Activated T-helper 2 cell treated with anti-CD3 and anti-CD28 coated beads, Interferon-gamma antibody, Interleukin-2, Interleukin-4, amounts not matched to agents 10 μg/mL and 5 μg/mL and 100 μg/mL, durations not matched to agents 14 hours and 24 hours and 36 hours (primary cell): ENCODE measurements at places on chromosomes 1 and 21. TPM values are rescaled to one million over a fixed set of nuclear protein-coding genes. Genes with fewer than 3 reads are reported as not detected.

NR1I3 gene
- not detected in 2 replicates for total RNA-seq

AMY2B gene
- 3.2 and 3.5 TPM in 2 replicates for total RNA-seq

ACAP3 gene
- total RNA-seq: 43.4 and 50.1 TPM in 2 replicates

TDRD10 gene
- not detected in 2 replicates for total RNA-seq

C1orf74 gene
- total RNA-seq: 2.8 and 3.0 TPM in 2 replicates

CFAP126 gene
- total RNA-seq: not detected in 2 replicates

PCAT6 gene
- total RNA-seq: 1.6 TPM in 2 replicates

LCE1D gene
- total RNA-seq: not detected in 2 replicates

SPRR2F gene
- total RNA-seq: not detected in 2 replicates

AMY1C gene
- total RNA-seq: not detected in 2 replicates

PKP1 gene
- total RNA-seq: not detected in 2 replicates

GRCh38 chr1:1033009-1033587 is 13.2 kb downstream of the AGRN start:
- DNase-seq: peak; percentile 78
- H3K27me3 ChIP-seq: peaks cover 18% of the 10 kb centered on the region
- H3K4me1 ChIP-seq: peaks cover 4% of the 10 kb centered on the region
- H3K27ac ChIP-seq: no peak overlapping the region
- no peaks in the 10 kb centered on the region for H3K36me3 ChIP-seq

DNA sequence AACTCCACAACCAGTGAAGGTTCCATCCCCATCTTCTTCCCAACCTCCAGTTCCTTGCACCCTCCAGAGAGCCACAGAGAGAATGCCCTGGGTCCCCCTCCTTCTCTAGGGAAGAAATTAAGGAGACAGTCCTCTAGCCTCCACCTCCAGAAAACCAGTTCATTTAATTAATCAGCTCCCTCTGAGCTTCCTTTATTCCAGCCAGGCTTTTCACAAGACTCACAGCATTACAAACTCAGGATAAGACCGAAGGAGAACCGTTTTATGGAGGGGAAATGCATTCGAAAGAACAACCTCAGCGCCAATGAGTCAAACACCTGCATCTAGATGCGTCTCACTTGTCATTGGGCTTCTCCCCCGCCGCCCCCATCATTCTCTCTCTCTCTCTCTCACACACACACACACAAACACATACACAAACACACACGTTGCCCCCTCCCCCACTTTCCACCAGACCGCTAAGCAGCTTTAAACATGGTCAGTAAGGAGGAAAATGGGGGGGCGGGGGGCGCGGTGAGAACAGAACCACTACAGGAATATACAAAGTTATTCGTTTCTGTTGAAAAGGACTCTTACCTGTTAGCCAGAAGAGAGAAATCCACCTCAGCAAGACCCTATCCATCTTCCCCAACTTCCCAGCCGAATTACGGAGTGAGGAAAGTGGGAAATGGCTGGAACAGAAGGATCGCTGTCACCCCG is 544 bp downstream of the ILDR2 start:
- H3K36me3 ChIP-seq: peaks cover 6% of the 10 kb centered on the region
- DNase-seq: no peak
- H3K27ac ChIP-seq: peak overlapping the region; percentile 88
- H3K27me3 ChIP-seq: peaks cover 18% of the 10 kb centered on the region
- H3K4me3 ChIP-seq: peak overlapping the region; percentile 97
- peaks cover 59% of the 10 kb centered on the region for H3K4me1 ChIP-seq

DNA sequence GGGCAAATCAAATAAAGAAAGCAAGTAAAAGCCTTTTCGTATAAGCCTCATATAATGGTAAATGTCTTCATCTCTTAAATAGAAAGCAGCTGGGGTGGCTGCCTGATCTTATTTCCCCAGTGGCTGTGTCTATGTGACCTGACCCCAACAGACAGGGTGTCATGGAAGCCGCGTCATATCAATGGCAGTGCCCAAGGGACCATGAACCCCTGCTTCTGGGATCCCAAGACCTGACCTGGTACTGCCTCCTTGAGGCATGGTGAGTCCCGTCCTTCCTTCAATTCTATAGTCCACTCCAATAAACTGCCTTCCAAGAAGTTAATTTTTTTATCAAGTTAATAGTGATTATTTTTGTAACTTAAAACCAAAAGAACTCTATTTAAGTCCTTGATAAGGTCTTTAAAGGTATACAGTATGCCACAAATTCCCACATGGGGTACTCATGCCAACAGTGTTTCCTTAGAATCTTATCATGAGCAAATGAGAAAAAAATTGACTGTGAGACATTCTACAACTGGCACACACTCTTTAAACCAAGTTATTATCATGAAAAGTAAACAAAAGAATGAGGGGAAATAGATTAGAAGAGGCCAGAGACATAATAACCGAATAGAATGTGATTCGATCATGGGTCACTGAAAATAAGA is 104.6 kb downstream of the ADSS2 start:
- no peak for DNase-seq
- no peaks in the 10 kb centered on the region for H3K36me3 ChIP-seq
- no peak overlapping the region for H3K4me3 ChIP-seq
- no peak overlapping the region for H3K27ac ChIP-seq

DNA sequence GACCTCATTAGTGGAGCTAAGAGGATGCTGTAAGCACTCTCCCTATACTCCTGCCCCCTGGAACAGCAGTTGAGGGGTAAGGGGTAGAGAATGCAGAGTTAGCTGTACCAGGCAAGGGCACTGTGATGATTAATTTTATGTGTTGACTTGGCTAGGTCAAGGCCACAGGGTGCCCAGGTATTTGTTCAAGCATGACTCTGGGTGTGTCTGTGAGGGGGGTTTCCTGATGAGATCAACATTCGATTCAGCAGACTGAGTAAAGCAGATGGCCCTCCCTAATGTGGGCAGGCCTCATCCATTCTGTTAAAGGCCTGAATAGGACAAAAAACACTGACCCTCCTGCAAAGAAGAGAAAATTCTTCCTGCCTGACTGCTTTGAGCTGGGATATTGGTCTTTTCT is 110.8 kb downstream of the KCND3 start:
- H3K27ac ChIP-seq: no peak overlapping the region
- H3K36me3 ChIP-seq: no peaks in the 10 kb centered on the region
- no peak overlapping the region for H3K4me3 ChIP-seq

GRCh38 chr1:8510041-8510823 is 192.3 kb downstream of the SLC45A1 start:
- H3K4me3 ChIP-seq: peak overlapping the region; percentile 48
- peaks cover 41% of the 10 kb centered on the region for H3K4me1 ChIP-seq
- peak; percentile 32 for DNase-seq
- no peaks in the 10 kb centered on the region for H3K27me3 ChIP-seq

DNA sequence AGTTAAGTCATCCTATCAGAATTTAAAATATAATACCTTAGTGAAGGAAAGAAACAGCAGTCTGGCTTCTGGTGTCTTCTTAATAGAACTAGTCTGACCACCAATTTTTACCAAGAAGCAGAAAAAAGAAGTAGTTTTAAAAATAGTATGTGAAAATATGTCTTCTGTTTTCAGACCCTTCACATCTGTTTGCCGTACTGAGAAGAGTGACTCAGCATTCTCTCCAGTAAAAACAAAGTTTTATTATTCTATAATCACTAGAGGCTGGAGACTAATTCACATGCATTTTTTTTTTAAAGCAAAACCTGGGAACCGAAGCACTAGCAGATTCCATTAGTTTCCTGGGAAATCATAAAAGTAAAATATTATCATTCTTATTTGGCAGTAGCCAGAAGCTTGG is 163.8 kb downstream of the COL24A1 start:
- H3K27me3 ChIP-seq: no peaks in the 10 kb centered on the region
- no peak overlapping the region for H3K27ac ChIP-seq
- no peaks in the 10 kb centered on the region for H3K36me3 ChIP-seq
- no peaks in the 10 kb centered on the region for H3K4me1 ChIP-seq
- no peak for DNase-seq
- H3K4me3 ChIP-seq: no peak overlapping the region

- no peaks in the 10 kb centered on the region for H3K27me3 ChIP-seq
- H3K27ac ChIP-seq: peak overlapping the region; percentile 53
- peaks cover 17% of the 10 kb centered on the region for H3K4me1 ChIP-seq
- H3K36me3 ChIP-seq: peaks cover 34% of the 10 kb centered on the region
Measured at GRCh38 chr1:19337289-19337688, 25.2 kb downstream of the SLC66A1 start.

DNA sequence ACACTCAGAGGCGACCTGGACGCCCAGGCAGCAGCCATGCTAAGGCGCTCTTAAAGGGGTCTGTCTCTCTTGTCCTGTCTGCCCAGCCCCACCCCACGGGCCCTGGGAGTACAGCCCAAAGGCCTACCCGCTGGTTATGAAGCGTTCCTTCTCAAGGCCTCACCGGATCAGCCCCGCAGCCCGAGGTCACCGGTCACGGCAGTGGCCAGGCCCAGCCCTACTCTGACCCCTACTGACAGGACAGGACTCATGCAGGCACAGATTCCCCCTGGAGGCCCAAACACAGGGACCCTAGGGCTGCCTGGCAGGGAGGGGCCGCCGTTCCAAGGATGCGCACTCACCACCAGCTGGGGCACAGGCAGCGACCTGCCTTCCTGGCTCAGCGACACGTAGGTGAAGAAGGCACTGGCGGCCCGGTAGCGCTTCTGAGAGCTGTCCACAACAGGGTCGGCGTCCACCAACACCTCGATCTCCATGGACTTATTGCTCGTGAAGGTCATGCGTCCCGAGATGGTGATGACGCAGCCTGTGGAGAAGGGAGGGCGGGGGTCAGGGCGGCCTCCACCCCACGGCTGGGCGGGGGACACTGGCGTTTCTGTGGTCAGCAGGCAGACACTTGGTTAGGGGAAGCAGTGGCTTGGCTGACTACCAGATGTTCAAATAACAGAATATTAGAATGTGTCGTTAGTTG is 20.0 kb upstream of the GPR153 start:
- no peak overlapping the region for H3K4me3 ChIP-seq
- no peaks in the 10 kb centered on the region for H3K27me3 ChIP-seq
- no peak overlapping the region for H3K27ac ChIP-seq
- H3K36me3 ChIP-seq: no peaks in the 10 kb centered on the region

DNA sequence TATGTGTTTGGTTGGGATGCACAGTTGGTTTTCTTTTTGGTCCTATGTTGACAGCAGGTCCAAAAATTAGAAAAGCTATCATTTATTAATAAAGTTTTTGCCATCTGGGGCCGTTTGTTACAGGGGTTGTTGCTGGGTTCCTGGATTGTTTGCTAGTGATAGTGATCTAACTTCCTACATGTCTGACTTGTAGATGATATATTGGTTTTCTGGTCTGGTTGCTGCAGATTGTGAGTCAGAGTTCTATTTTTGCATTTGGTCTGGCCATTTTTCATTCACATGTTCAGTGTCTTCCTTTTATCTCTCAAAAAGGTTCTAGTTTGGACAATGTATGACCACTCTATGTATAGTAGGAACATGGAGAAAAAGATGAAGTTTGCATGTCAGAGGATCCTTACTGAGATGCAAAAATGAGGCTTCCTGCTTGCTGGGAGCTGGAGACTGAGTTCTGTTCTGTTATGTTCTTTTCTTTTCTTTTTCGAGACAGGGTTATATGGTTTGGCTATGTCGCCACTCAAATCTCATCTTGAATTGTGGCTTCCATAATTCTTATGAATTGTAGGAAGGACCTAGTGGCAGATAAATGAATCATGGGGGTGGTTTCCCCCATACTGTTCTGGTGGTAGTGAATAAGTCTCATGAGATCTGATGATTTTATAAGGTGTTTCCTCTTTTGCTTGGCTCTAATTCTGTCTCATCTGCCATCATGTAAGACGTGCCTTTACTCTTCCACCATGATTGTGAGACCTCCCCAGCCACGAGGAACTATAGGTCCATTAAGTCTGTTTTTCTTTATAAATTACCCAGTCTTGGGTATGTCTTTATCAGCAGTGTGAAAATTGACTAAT is 4.2 kb upstream of the NVL start:
- H3K27ac ChIP-seq: peak overlapping the region; percentile 91
- H3K4me3 ChIP-seq: peak overlapping the region; percentile 45
- H3K27me3 ChIP-seq: no peaks in the 10 kb centered on the region

- no peak for DNase-seq
- no peaks in the 10 kb centered on the region for H3K4me1 ChIP-seq
- no peak overlapping the region for H3K4me3 ChIP-seq
- H3K27me3 ChIP-seq: no peaks in the 10 kb centered on the region
- peaks cover 12% of the 10 kb centered on the region for H3K36me3 ChIP-seq
Measured at GRCh38 chr1:43963006-43963405, 6.8 kb upstream of the DPH2 start.

GRCh38 chr1:38587766-38588165 is 271.8 kb downstream of the RRAGC start:
- no peak overlapping the region for H3K4me3 ChIP-seq
- H3K36me3 ChIP-seq: no peaks in the 10 kb centered on the region
- no peak for DNase-seq
- H3K27me3 ChIP-seq: peaks cover 4% of the 10 kb centered on the region
- peaks cover 10% of the 10 kb centered on the region for H3K4me1 ChIP-seq

DNA sequence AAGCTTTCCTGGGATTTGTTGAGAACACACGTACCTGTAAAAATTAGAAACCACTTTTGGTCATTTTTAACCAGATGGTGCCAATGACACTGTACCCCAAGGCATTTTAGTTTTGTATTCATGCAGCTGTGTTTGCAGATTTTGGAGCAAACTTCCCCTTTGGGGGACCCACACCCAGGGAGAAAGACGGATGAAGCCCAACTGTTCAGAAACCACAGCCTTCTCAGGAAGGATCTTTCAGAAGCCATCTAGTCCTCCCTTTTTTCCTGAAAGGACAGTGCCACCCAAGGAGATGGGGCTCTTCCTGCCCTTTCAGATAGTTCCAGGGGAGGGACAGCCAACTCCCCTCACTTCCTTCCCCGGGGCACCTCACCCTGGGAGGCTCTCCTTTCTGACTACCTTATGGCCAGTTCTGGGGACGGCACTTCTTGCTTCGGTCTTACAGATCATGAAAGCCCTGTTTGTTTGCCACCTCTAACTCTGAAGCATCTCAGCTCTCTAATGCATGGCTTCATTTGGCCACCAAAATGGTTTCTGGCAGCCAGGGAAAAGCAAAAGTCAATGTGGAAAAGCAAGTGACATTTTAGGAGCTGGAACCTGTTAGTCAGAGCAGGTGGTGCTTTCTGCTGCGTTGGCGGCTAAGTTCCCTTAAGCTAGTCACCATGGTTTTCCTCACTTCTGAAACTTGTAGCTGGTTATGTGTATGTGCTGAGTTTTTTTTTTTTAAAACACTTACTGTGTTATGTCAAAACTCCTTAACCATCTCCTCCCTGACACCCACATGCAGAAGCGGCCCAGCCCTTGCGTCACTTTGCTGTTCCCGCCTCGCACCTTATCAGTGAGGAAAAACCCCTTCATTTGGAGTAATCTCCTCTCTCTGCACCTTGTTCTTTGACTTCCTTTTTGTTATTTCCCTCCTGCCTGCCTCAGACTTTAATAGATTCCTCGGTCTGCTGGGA is 10.1 kb downstream of the TMCC2 start:
- H3K4me1 ChIP-seq: peaks cover 38% of the 10 kb centered on the region
- H3K4me3 ChIP-seq: peak overlapping the region; percentile 43
- no peak for DNase-seq
- H3K36me3 ChIP-seq: peaks cover 8% of the 10 kb centered on the region
- H3K27me3 ChIP-seq: no peaks in the 10 kb centered on the region
- H3K27ac ChIP-seq: peak overlapping the region; percentile 91

- H3K4me1 ChIP-seq: no peaks in the 10 kb centered on the region
- no peaks in the 10 kb centered on the region for H3K36me3 ChIP-seq
- H3K4me3 ChIP-seq: no peak overlapping the region
- no peaks in the 10 kb centered on the region for H3K27me3 ChIP-seq
Measured at GRCh38 chr1:228366062-228366865, 40.4 kb downstream of the TRIM11 start.
